ENCODE measurements at places on chromosomes 2 and 18.

GRCh38 chr2:129975016-129975774 lies 4.3 kb upstream of the RAB6C start:
- no peak for DNase-seq

DNA sequence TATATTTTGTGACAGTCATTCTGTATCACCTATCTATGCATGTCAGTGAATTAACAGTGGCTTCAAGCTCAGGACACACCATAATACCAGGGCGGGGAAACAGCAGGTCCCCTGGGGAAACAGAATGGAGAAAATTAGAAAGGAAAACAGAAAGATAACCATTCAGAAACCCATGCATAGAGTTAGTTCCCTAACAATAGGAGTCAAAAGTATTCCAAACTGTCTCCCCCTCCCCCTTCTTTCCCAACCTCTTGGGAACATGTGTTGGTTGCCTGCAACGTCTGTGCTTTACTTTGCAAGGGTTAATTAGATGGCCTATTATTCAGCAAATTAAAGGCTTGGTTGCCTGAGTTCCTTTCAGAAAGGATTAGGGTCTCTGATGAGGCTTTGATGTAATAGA lies 176.4 kb downstream of the MYO3B start:
- DNase-seq = no peak

GRCh38 chr2:175903384-175903936 lies 98.6 kb downstream of the LNPK start:
- DNase-seq = no peak

- DNase-seq = no peak
Observed at GRCh38 chr2:172181840-172182239, 79.1 kb upstream of the DLX2 start.

DNA sequence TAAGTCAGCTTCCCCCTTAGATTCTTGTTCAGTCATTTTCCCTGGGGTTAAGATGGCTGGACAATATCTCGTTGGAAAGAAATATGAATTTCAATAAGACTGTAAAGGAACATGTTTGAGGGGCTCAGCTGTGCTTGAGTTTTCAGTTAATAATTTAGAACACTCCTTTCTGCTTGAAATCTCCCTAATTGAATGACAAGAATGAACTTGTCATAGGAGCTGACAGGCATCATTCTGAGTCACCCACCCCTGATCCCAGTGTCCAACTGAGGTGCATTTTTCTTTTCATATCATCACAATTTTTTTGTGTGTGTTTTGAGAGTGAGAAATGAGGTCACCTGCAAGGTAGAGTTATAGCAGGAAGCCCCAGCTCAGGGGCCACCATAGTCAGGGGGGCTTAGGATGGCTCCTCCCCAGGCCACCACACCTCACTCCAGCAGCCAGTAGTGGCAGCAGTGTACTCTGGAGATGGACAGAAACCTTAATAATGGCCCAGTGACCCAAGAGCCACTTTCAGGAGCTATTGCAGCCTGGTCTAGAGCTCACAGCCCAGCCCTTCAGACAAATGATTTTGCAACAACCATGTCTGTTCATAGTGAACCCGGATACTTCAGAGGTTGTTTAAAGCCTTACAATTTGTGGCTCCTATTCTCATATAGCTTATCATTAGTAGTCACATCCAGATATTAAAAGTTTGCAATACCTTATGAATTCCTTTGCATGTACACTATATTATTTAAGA lies 174.5 kb downstream of the MAIP1 start:
- DNase-seq = no peak

GRCh38 chr2:168528016-168528415 lies 71.9 kb downstream of the CERS6 start:
- no peak for DNase-seq

DNA sequence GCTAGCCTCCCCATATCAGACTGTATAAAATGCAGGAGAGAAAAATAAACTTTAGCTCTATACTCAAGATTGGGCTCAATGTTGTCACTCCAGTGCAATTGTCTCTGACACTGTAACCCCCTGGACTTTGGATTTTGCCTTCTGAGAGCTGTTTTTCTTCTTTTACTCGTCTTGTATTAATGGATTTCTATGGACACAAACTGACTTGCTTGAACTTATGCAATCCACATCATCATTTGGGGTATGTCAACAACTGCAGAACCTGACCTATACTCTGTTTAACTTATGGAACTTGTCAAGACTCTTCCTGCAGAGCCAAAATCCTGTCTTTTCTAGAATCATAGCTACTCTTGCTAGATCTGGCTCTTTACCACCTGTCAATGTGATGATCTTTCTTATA lies 257.8 kb upstream of the DCC start:
- DNase-seq = no peak

DNA sequence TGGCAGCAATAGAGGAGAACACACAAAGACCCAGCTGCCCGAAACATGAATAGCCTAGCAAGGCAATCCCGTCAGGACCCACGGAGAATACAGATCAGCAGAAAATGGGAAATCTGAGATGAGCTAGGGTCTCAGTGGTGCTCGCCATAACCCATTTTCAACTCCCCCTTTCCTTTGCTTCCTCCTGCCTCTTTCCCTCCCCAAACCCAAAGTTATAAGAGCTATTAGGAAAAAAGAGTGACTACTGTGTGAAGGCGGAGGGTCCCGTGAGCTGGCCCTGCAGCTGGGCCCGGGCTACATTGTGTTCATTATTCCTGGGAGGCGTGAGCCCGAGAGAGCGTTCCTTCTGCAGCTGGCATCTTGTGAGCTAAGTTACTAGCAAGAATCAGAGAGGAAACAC lies 118.4 kb downstream of the PID1 start:
- no peak for DNase-seq

DNA sequence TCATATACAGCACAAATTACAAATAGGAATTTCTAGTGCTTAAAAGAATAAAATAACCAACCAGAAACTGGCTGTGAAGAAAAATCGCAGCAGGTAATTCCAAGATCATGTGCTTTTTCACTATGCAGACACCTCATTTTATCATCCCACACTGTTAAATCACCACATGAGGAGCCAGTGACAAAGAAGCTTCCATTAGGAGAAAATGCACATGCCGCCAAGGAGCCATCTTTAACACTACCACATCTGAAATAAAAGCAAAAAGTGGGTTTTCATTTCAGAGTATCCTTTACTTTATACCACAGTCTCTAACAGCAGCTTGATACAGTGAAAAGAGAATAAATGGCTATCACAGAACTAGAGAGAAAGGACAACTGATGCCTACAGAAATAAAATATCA lies 6.8 kb downstream of the WDSUB1 start:
- no peak for DNase-seq

DNA sequence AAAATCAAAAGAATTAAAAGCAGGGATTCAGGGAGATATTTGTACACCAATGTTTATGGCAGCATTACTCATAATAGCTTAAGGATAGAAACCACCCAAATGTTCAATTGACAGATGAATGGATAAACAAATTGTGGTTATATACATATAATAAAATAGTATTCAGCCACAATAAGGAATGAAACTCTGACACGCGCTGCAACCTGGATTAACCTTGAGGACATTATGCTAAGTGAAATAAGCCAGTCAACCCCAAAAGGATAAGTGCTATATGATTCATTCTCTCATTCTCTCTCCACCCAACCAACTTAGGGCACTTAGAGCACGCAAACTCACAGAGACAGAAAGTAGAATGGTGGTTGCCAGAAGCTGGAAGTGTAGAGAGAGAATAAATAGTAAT lies 216.8 kb upstream of the SLC14A2 start:
- no peak for DNase-seq

DNA sequence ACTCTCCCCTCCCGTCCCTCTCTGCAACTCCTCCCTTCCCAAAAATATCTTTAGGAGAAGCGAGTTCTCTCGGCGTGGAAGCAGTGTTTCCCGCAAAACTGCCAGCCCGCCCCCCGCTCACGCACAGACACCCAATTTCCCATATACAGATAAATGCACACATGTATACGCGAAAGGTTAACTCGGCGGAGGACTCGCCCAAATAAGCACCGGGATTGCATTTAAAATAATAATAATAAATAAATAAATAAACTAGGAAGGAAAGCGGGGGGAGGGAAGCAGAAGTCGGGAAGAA lies 70.0 kb upstream of the PSMD14 start:
- DNase-seq = no peak

DNA sequence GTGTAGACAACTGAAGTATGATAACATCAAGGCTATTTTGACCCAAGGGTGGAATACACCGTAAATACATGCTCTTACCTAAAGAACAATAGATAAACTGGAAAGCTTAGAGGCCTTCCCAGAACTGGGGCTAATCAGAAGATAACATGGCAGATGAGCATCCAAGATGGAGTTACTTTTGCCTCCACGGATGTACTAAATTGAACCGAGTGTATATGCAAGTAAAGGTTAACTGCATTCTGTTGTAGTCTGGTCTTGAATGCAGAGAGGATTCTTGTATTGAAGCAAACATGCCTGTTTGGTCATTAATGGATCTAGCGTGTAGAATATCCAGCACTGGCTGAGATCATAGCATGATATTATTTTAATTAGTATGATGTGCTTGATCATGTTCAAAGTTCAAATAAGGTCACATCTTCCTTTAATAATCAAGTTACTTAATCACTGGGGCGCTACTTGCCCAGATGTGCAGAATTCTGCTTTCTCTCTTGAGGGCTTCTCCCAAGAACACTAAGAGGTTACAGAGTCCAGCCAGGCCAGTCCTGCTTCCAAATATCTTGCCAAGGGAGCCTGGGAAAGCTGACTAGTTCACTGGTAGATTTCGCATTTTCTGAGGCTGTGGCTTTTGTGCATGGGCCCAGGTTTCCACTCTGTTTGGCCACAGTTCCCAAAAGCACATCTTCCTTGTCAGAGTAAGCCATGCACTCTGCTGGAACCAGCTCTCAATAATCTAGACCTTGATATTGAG lies 37.5 kb upstream of the ACSL3 start:
- peak; percentile 45 for DNase-seq

DNA sequence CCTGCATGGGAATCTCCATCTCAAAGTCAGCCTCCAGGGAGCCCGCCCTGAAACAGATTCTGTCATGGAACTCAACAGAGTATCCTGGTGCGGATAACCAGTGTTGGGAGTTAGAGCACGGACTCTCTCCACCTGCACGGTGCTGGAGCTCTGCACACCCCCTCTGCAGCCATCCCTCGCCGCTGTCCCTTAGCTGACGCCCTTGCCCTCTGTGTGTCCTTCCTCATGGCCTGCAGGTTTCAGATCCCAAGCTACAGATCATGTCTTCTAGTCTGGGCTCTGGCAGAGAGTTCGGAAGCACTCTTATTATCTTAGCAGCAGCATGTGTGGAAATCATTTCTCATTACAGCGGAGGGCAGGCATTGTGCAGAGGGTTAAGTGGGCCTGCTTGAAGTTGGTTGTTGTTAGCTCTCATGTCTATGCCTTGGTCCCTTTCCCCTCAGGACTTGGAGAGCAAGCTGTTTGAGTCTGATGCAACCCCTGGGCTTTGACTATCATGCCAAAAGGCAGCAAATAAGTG lies 26.0 kb downstream of the TMEM127 start:
- no peak for DNase-seq

- no peak for DNase-seq
Observed at GRCh38 chr2:70887550-70888246, 48.0 kb upstream of the ATP6V1B1 start.

- DNase-seq = peak; percentile 92
Observed at GRCh38 chr2:108594132-108594981, 60.1 kb downstream of the LIMS1 start.

- no peak for DNase-seq
Observed at GRCh38 chr2:101748000-101748399, 50.5 kb downstream of the MAP4K4 start.

DNA sequence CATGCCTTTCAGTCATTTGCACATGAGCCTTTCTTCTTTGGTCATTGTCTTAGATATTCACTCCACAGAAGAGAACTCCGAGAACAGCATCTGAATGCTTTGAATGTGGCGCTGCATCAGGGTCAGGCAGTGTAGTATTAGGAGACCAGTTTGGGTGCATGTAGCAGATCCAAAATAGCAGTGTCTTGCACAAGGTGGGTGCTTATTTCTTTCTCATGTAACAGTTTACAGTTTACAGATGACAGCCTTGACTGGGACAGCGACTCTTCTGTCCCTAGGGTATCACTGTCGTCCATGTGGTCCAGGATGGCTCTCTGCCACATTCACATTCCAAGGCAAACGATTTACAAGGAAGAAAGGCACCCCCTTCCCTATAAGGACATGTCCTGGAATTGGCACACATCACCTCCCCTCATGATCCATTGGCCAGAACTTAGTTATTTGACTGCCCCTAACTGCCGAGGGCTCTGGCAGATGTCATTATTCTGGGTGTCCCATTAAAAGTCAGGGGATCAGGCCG lies 101.0 kb downstream of the STPG4 start:
- DNase-seq = no peak

DNA sequence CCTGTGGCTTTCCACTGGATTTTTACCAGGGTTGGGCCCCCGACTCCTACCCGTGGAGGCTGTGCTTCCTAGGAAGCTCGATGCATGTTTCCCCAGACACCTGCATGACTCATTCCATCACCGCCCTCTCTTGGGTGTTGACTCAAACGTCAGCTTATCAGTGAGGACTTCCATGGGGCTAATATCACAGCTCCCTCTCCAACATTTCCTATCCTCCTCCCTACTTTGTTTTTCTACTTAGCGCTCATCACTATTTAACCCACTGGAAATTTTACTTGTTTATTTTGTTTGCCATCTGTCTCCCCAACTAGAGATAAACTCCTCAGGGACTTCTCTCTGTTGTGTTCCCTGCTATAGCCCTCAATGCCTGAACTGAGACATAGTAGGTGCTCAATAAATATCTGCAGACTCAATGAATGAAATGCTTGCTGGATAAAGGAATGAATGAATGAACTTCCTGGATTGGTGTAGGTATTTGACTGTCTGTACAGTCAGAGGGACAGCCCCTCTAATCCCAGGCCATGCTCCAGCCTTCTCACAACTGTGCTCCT lies 89.7 kb upstream of the MSH2 start:
- no peak for DNase-seq

DNA sequence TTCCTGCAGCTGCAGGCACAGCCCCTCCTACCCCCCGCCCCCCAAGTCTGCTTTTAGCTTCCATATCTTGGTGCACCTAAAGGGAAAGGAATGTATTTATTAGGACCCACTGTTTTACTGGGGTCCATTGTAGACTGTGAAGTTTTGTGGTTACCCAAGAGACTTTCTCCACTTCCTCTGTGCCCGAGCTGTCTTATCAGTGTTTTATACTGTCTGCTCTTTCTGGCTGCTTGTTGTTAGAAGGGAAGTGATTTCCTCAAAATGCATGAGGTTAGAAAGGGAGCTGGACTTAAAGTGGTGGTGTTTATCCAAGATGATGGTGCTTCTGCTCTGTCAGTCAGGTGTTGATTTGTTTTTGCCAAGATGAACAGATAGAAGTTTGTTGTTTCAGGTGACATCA lies 85.0 kb downstream of the PTH2R start:
- no peak for DNase-seq

GRCh38 chr2:42138163-42139015 lies 30.8 kb upstream of the EML4 start:
- DNase-seq = peak; percentile 96

GRCh38 chr18:72342933-72343332 lies 201.2 kb downstream of the CBLN2 start:
- peak; percentile 10 for DNase-seq

- peak; percentile 33 for DNase-seq
Observed at GRCh38 chr2:151523850-151524249, 114.1 kb downstream of the RIF1 start.
